ENCODE measurements at places on chromosomes 7 and 10.
A peak's percentile ranks its signal among the peaks of the same experiment; 100 is the strongest.

GRCh38 chr10:96292971-96293920 is 11.0 kb upstream of the DNTT start:
- no peak for DNase-seq

GRCh38 chr7:79534128-79534527 is 80.7 kb upstream of the MAGI2 start:
- DNase-seq: no peak

- no peak for DNase-seq
Measured at GRCh38 chr7:100865938-100866728, 1.1 kb upstream of the TRIP6 start.

GRCh38 chr7:103658055-103659005 is 212.3 kb upstream of the SLC26A5 start:
- no peak for DNase-seq

DNA sequence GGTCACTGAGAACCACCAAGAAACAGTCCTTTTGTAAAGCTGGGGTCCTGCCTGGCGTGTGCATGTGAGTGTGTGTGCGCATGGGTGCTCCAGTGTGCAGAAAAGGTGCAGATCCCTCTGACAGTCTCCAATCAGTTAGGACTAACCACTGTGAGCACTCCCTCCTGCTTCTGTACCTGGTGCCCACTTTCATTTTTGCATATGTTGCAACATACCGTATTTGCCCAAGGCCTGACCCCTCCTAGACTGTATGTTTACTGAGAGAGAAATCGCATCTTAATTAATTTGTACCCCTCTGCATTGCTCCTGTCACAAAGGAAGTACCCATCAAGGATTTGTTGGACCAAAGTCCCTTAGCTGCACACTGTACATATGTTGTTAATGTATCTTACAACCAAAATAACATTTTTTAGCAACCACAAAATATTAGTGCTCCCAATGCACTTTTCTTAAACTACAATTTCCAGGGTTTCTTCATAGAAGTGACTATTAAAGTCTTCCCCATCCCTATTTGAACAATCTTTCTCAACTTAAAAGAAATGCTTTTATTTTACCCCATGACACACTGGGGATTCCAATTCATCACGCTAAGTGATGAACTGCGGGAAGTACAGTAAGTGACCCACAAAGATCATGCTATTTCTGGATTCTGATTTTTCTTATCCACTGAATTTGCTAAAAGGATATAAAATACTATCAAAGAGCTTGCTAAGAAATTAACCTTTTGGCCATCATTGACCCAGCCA is 16.6 kb downstream of the PAXIP1 start:
- DNase-seq: no peak

DNA sequence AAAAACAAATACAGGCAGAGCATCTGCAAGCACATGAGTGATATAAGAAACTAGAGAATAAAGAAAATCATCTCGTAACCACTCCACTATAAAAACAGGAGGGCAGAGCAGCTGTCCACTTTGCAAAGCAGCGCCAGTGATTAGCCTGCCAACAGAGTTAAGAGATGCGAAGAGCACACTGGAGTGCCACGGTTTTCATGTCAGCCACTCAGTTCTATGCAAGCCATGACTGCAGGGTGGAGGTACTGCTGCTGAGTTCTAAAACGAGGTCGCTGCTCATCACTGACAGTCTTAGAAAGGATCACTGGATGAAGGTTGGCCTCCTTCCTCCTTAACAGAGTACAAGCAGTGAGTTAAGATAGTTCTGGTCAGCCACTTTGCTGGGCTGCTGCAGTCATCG is 58.5 kb downstream of the FGFR2 start:
- DNase-seq: no peak

GRCh38 chr7:139297795-139298194 is 43.3 kb upstream of the FMC1 start:
- DNase-seq: no peak

DNA sequence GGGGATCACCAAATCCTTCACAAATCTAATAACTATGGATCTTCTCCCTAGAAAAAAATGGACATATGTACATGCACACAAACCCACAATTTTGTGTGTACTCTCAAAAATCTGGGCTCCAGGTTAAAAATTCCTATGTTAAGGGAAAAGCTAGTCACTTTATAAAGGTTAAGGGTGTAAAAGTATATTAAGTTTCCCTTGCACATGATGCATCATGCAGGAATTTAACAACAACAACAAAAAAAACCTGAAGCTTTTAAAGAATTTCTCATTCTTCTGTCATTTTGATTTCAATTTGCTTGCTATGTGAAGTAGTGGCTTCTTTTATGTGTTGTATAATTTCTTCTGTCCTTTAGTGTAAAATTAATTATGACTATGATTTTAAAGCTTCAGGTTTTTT is 123.7 kb downstream of the CNOT4 start:
- DNase-seq: no peak

DNA sequence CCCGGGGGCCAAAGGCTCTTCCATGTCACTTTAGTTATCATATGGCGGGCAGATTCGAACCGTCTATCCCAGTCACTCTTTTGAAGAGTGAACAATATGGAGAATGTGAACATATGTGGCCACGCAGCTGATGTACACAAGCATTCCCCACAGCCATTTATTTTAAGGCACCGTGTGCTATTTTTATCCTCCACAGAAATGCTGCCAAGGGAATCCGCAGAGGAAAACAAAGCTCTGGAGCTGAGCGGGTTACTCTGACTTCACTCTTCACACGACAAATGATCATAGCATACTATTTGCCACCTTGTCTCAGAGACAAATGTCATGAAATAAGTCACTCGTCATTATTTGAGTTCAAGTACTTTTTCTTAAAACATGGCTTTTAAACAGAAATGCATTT is 100.3 kb downstream of the CTBP2 start:
- DNase-seq: no peak

- no peak for DNase-seq
Measured at GRCh38 chr10:99442394-99442793, 12.0 kb upstream of the GOT1 start.

- no peak for DNase-seq
Measured at GRCh38 chr7:96977445-96977844, 27.9 kb upstream of the DLX6 start.

- DNase-seq: no peak
Measured at GRCh38 chr10:120823266-120823665, 27.9 kb upstream of the WDR11 start.

DNA sequence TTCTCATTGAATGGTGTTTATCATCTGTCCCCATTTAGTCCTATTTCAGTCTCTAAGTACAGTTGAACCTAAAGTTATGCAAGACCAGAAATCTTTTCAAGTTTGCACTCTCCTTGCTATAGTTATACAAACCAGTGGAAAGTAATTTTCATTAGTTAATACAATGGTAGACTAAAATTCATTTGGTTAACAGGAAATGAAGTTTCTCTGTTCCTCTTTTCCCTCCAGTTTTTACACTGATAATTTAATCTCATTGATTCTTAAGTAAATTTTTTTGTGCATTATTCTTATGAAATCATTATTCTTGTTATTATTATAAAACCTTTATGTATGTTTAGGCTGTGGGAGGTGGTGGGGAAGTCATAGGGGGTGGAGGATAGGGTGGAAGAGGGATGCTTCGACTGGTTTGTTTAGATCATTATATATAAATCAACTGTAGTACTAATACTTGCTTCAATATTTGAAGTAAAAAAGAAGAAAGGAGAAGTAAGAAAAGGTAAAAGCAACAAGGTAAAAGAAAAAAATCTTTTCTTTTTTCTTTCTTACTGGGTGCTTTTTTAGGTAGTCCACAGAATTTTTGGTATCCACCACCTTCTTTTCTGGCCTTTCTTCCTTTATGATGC is 104.1 kb downstream of the GPR85 start:
- no peak for DNase-seq

DNA sequence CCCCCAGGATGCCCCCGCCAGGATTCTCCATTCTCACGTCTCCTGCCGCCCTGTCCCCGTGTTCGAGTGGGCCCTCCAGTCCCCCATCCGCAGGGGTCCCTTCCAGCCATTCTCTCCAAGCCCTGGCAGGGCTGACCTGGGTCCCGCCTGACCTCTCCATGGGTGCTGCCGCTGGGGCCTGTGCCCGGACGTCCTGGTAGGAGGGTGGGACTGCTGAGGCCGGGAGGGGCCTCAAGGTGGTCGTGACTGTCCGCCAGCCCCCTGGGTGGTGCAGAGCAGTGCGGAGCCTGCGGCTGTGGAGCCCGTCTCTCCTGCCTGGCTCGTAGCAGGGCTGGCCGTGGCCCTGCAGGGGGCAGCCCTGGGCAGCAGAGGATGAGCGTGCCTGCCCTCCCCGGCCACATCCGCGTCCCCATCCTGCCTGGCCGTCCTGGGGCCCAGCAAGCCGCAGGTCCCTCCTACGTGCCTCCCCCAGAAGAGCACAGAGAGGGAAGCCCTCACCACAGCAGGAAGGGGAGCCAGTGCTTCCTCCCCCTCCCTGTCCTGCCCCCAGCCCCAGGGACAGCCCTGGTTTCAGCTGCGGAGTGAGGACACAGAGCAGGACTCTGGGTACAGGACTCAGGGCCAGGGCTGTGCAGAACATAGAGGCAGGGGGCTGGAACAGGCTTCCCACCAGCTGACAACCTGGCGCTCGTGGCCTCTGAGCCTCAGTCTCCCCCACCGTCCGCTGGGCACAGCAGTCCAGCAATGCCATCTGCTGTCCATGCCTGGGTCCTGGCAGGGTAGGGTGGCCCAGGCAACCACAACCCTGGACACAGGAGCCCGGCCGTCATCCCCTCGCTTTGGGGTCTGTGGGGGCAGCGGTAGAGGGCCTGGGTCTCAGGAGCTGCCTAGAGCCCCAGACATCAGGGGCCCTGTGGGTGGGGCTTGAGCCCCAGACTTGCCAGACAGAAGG is 1.5 kb upstream of the GRIFIN start:
- peak; percentile 85 for DNase-seq

DNA sequence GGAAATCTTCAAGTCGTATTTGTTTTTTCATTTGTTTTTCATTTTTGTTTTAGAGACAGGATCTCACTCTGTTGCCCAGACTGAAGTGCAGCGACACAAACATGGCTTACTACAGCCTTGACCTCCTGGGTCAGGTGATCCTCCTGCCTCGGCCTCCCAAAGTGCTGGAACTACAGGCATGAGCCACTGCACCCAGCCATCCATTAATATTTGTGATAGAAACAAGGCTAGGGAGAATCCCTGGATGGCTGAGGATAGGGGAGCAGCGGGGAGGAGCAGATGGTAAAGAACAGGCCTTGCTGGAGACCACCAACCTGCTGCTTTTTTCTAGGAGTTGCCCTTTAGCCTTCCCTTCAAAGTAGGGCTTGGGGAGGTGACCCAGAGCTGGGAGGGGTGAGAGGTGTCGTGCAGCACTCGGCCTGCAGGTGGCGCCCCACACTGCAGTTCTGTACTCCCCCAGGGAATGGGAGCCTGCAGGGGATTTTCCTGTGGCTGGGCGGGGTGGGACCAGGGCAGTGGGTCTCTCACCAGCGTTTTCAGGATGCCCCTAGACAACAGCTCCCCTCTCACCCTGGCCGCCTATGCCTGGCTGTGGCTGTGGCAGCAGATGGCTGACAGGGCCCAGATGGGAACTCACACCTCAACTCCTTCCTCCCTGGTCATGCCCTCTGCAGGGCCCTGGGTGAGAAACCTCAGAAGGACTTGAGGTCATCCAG is 12.6 kb upstream of the CDH23 start:
- no peak for DNase-seq

- DNase-seq: no peak
Measured at GRCh38 chr10:24744946-24745345, 21.3 kb upstream of the ARHGAP21 start.

- DNase-seq: no peak
Measured at GRCh38 chr10:24824124-24824523, 100.4 kb upstream of the ARHGAP21 start.

GRCh38 chr10:71193516-71193915 is 18.9 kb upstream of the UNC5B start:
- DNase-seq: no peak

GRCh38 chr7:155449008-155449868 is 8.7 kb upstream of the EN2 start:
- no peak for DNase-seq

GRCh38 chr10:77673515-77674140 is 36.0 kb upstream of the KCNMA1 start:
- DNase-seq: no peak

DNA sequence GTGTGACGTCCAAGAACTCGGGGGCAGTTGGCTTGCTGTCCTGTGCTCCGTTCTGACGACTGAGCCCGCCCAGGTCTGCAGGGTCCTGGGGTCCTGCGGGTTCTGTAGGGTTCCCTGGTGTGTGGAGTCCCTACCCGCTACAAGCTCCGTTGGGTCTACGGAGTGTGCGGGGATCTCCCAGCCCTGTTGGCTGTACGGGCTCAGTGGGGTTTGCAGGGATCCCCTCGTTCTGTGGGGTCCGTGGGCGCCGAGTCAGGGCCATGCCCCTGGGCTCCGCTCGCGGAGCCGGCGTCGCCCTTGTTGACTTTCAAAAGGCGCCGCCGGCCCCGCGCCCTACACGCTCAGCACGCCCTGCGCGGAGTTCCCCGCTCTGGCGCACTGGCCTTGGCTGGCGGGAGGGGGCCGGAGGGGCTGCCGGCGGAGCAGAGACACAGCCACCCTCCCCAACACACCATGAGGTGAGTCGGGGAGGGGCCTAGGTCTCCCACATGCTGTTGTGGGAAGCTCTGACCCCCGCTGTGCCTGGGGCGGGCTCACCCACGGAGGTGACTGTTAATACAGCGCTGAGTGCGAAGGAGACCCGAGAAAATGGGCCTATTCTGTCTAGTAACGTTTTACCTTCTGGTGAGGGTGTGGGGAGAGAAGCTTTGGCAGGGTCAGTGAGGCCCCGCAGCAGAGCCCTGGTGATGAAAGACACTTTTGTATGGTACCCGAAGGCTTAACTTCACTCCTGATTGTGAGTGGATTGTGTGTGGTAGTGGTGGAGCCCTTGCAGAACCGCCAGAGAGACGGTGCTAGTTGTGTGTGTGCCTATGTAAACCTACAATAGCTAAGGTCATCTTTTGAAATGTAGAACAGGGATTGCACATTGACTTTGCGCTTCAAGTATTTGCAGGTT is 8.1 kb downstream of the TASOR2 start:
- no peak for DNase-seq

GRCh38 chr7:128791972-128792327 is 182 bp downstream of the CCDC136 start:
- DNase-seq: no peak

- DNase-seq: no peak
Measured at GRCh38 chr10:21145751-21146435, 248.8 kb upstream of the NEBL start.

DNA sequence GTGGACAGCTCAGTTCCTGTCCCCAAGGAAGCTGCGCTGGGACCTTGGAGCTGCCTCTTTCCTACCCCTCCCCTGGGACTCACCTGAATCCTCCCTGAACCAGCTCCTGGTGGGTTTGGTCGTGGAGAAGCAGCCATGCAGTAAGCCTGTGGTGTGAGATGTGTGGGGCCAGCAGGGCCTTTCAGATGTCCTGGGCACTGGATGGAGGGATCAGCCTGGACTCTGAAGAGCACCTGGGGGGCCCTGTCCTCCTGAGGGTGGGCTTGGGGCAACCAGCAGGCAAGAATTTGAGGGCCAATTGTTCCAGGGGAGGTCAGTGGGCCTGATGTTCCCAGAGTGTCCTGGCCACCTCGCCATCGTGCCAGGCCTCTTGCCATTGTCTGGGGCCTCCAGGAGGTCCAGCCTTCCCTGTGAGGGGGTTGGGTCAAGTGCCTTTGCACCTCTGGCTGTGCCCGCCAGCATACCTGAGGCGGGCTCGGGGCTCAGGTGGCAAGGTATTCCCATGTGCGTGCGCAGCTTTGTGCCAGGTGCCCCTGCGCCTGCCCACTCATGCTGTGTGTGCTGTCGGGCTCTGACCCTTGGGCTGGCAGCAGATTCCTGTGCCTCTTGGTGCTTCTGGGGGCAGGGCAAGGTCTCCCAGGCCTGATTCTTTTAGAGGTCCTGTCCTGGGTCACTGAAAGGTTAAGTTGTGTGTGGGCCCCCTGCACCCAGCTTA is 7.3 kb downstream of the TRIM8 start:
- DNase-seq: no peak
